ENCODE measurements at places on chromosomes 4 and X.

GRCh38 chrX:53717205-53717604 lies 30.7 kb upstream of the HUWE1 start:
- DNase-seq: no peak

- no peak for DNase-seq
Measured at GRCh38 chrX:36978886-36979285, 29.3 kb upstream of the FAM47C start.

DNA sequence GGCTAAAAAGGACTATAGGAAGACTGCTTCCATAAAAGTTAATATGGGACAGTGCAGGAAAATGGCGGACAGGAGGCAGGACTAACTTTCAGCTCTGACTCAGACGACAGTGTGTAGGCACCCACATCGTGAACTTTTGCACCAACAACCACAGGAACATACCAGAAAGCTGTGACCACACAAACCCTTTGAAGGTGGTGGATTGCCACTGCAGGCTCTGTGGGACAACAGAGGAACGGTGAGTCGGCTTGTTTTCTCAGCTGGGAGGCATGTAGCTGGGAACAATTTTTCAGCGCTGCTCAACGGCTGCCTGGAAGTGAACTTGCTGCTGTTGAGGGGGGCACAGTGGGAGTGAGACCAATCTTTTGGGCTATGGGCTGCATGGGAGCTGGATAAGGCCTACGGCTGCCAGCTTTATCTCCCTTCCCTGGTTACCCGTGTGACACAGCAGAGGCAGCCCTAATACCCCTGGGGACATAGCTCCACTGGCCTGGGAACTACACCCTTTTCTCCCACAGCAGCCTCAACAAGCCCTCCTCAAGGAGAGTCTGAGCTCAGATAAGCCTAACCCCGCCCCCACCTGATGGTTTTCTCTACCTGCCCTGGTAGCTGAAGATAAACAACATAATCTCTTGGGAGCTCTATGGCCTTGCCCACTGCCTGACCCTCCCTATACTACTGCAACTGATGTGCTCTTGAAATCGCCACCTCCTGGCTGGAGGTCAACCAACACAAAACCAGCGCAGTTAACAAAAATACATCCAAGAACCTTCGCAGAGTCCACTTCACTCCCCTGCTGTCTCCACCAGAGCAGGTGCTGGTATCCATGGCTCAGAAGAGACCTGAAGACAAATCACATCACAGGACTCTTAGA lies 1537.0 kb downstream of the C4orf33 start:
- DNase-seq: no peak

- no peak for DNase-seq
Measured at GRCh38 chr4:48226199-48226598, 43.4 kb downstream of the TEC start.

DNA sequence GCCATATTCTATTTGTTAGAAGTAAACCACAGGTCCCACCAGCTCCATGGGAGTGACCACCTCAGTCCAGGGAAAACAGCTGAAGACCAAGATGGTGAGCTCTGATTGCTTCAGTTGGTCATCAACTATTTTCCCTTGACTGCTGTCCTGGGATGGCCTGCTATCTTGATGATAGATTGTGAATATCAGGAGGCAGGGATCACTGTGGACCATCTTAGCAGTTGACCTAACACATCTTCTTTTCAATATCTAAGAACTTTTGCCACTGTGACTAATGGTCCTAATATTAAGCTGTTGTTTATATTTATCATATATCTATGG lies 16.1 kb downstream of the TLR8 start:
- DNase-seq: no peak

DNA sequence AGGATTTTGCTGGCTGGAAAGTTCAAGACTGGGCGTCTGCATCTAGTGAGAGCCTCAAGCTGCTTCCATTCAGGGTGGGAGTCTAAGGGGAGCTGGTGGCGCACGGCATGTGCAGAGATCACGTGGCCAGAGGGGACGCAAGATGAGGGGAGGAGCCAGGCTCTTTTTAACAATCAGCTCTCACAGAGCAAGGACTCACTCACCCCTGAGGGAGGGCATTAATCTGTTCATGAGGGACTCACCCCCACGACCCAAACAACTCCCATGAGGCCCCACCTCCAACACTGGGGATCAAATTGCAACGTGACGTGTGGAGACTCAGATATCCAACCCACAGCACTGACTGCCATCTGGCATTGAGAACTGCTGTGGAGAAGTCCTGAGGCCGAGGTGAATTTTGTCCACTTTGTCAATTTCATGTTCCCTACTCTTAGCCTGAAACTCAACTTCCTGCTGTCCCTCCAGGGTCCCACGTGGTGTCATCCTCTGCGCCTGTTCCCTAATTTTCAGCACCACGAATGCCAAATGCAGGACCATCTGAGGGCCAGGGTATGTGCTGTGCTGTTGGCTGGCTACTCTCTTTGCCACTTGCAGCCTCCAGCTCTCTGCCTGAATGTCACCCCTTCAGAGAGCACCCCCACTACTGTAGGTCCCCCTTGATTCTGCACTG lies 5.6 kb downstream of the ZFP92 start:
- no peak for DNase-seq

DNA sequence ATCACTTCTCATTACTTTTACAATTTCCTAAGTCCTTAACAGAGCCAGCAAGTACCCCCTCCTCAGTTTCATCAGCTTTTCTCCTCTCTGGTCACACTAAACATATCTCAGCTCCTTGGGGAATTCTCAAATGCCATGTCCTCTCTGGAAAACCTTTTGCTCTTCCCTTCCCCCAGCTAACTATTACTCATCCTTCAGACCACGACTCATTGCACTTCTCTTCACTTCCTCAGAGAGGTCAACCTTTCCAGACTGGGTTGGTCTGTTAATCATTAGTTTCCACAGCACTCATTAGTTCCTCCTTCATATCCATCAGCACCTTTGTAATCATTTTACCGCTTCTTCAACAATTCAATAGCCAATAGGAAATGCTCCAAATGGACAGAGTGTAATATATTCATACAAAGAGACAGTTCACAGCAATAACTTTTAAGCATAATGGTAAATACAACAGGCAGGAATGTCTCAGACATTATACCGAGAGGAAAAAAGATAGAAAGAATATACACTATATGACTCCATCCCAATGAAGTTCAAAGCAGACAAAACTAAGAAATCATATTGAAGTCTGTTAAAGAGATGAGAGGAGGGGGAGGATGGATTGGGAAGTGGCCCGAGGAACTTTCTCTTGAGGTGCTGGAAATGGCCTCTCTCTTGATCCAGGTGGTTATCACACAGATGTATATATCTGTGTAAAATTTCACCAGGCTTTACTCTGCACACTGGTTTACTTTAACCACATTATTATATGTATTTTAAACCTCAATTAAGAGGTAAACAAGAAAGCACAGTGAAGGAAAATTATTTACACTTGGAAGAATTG lies 39.6 kb downstream of the DDX60L start:
- no peak for DNase-seq

DNA sequence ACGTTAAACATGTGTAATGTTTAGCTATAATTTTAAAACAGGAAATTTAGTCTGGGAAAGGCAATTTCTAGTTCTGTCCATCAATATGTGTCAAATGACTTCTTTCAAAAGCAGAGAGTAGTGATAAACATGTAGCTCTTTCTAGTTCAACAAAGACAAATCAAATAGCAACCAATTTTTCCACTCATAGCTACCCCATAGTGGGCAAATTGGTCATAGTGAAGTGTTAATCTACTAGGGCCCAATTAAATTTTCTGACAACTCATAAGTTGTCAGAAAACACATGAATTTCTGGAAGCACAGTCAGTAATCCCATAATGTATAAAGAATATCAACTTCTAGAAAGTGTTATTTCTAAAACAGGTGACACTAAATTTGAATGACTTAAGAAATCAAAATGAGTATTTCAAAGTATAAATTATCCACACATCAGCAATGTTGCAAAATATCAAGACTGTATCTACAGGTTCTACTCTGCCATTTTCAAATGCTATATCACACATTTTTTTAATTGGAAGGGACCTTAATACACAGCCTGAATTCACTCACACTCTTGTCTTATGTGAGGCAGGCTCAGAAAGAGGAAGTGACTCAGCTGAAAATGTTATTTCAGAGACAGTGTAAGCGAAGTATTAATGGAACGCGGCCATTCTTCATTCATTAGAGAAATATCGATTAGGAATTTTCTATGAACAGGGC lies 7.7 kb downstream of the OCIAD2 start:
- DNase-seq: no peak

- no peak for DNase-seq
Measured at GRCh38 chrX:29826742-29827141, 388.6 kb upstream of the MAGEB2 start.

GRCh38 chr4:4325321-4325720 lies 35.3 kb downstream of the ZBTB49 start:
- no peak for DNase-seq
